ENCODE measurements at places on chromosomes 12 and 14.

DNA sequence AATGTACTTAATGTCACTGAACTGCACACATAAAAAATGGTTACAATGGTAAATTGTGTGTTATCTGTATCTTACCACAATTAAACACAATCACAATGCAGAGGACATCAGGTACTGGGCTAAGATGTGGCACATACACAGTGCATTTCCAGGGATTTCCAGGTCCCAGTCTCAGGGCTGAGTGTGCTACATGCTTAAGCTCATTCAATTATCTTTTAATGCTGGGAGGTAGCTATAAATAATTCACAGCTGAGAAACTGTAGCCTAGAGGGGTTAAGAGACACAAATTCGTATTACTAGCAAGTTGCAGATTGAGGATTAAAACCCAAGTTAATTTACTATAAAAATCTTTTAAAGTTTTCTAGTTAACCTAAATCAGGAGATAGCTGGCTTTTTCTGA, 67.1 kb downstream of the CRACR2A start:
- no peak for DNase-seq

DNA sequence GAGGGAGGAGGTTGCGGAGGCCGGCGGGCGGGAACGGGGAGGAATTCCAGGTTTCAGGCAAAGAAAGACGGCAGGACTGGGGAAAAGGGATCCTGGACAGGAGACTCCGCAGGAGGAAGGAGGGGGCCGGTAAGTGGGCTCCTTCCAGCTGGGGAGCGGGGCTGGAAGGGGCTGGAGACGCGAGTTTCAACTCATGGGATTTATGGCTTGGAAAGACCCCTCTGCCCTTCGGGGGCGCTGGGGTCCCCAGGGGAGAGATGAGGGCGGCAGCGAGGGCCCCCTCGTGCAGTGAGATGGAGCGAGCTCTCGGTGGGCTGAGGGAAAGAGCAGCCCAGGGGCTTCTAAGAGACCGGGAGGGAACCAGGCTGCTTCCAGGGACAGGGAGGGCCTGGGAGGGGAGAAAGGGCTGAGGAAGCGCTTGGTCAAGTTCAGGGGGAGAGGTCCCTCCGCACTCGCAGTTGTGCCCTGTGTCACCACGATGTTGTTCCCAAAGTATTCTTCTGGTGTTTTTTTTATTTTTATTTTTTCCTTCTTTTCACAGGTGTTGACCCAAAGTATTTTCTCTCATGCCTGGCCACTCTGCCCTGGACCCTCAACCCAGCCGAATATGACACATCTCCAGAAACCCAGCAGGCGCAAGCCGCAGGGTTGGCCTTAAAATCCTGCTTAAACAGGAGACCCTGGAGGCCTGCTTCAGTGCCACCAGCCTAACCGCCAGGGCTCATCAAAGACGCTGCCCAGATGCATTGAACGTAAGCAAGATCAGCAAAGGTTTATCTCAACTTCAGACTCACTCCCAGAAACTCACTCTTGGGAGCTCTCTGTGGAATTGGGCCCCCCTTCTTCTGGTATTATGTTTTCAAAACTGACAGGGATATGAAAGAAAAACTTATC, 16.1 kb downstream of the TNFAIP2 start:
- no peak for DNase-seq

GRCh38 chr14:73283608-73284379, 46.5 kb downstream of the PAPLN start:
- peak; percentile 57 for DNase-seq

DNA sequence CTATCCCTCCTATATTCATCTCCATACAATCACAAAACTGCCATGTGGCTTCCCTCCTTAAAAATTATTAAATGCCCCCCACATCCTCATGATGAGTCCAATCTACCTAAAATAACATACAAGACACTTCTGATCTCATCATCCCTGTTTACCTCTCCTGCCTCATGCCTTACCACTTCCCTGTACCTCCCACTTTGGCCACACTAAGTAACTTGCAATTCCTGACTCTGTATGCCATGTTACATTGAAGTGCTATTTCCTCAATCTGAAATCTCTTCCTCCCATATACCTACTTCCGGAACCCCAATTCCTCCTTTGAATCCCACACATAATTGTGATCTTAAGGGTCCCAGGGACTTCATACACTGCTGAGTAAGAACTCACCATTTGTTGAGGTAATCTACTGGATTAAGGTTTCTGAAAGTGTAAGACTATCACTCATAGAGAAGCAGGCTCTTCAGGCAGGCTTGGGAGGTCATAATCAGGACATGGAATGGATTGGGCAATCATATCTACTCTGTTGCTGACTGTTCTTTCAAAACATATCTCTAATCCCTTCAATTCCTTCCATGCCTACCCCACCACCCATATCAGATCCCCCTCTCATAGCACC, 117.6 kb upstream of the PLEKHG7 start:
- DNase-seq, result no peak

DNA sequence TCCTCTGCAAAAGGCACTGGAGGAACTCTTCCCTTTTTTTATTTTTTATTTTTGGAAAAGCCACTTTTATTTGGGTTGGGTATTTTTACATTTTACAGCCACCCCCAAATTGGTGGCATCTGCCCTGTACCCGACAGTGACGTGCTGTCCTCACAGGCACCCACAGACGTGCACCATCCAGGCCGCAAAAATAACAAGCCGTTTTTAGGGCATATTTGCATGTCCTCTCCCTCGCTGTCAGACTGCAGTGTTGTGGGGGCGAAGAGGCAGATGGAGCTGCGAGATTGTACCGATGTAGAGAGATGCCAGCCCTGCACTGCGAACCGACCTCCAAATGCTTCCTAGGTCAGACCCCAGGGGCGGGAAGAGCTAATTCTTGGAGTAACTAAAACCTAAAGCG, 12.2 kb downstream of the JDP2 start:
- DNase-seq, result no peak
